ENCODE measurements at places on chromosomes 1 and 21.

- DNase-seq = no peak
Measured at GRCh38 chr1:167460836-167461235, 57.5 kb downstream of the CD247 start.

DNA sequence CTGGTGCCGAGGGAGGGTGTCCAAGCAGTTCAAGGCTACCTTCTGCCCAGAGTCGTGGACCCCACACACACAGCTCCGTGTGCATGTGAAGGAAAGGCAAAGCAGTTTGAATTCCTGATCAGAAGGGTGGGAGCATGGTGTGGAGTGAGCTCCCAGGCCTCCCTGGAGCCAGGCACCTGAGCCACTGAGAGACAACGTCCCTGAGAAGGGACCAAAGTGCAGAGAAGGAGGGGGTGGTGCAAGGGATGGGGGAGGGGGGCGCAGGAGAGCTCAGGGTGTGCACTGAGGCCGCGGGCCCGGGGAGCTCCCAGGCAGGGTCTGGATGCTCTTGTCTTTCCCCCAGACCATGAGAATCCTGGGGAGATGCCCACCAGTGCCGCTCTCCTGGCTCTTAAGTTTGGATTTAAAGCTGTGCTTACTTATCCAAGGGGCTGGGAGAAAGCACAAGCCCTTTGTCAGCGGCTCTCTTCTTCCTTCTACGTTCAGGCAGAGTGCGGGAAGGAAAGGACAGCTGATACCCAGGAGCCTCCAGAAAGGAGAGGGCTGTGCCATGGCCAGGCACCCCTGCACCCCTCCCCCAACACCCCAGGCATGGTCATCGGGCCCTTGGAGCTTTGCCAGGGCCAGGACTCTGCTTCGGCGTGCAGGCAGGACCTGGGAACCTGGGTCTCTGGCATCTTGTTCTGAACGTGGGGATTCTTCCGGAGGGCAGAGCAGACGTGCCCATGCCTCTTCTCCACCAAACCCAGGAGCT is 24.1 kb downstream of the ACTA1 start:
- DNase-seq = no peak

DNA sequence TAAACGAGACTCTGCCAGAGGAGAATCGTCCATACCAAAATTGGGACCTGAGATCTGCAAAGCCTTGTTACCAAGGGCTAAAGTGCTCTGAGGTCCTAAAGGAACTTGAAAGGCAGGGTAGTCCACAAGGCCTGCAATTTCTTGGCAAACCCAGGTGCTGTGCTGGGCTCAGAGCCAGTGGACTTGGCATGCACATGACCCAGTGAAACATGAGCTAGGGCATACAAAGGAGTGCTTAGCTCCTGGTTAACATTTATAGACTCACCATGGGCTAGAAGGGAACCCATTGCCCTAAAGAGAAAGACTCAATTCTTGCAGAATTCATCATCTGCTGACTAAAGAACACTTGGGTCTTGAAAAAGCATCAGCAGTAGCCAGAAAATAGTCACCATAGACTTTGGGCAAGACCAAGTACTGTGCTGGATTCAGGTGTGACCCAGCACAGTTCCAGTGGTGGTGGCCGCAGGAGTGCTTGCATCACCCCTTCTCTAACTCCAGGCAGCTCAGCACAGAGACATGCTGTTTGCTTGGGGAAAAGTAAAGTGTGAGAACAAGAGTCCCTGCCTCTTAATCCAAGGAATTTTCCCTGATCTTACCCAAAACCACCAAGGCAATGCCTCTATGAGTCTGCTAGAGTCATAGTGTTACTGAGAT is 1069.4 kb upstream of the ADGRL2 start:
- no peak for DNase-seq

GRCh38 chr1:110008971-110009565 is 24.5 kb downstream of the AHCYL1 start:
- DNase-seq = no peak

- no peak for DNase-seq
Measured at GRCh38 chr1:13751458-13751871, 51.5 kb downstream of the PRDM2 start.

DNA sequence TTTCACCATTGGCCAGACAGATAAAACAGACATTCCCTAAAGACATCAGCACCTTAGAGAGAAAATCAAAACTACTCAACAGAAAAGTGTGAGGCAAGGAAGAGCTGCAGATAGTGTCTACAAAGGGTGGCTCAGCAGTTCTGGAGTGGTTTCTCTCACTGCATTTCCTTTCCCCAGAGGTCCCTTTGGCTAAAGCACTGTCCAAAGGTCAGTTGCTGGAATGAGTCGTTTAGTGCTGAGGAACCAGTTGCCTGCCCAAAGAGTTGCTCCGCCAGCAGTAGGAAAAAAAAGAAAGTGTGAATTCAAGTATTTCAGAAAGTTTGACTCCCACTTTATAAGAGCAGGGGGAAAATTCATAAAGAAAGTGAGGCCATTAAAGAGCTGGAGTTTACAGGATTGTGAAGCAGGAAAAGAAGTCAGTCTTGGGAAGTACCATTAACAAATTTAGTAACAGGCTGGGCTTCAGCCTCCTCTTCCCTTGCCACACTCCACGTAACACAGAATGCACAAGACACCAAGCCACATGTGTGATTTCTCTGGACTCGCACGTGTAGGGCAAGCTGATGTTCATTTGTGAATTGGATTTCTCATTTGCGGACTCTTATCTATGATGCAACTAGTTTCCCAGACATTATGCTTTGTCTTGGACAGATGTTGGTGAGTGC is 122.2 kb downstream of the RUNX1 start:
- no peak for DNase-seq

GRCh38 chr1:18217398-18218043 is 109.9 kb downstream of the IGSF21 start:
- DNase-seq = no peak

DNA sequence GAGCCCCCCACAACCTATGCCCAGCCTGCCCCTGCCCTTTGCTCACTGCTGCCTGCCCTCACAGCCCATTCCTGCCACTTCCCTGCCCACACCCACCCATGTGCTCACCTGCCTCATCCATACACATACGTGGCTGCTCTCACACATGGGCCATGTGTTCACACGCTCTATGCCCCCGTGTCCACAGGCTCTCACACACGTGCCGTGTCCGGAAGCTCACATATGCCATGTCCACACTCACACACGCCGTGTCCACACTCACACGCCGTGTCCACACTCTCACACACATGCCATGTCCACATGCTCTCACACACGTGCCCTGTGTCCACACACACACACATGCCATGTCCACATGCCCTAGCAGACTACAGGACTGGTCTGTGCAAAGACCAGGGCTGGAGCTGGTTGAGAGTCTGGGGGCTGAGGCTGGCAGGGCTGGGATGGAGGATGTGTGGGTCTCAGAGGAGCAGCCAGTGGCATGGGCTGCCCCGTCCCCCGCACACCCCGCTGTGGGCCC is 583 bp upstream of the RNF223 start:
- no peak for DNase-seq

DNA sequence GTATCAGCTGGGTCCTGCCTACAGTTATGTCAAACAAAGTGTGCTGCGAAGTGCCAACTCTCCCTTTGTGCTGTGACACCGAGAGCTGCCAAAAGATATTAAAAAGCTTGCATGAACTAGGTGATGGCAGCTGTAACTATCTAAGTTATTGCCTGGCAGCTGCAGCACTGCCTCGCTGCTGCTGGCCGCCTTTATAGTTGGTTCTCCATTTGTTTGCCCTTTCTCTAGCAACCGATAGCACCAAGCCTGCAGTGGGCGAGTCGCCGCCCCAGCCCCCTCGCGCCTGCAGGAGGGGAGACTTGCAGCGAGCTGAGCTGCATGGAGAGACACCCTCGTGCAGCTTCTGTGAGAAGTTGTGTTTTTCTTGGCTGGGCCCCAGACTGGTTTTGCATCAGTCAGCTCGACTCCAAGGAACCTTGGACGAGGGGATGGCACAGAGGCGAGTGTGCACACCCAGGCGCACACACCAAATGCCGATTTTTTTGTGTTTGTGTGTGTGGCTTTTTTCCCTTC is 330.6 kb downstream of the RPS6KC1 start:
- DNase-seq = no peak

GRCh38 chr1:181987334-181987895 is 74.1 kb downstream of the ZNF648 start:
- no peak for DNase-seq

- no peak for DNase-seq
Measured at GRCh38 chr1:227540170-227541098, 22.9 kb upstream of the ZNF678 start.

DNA sequence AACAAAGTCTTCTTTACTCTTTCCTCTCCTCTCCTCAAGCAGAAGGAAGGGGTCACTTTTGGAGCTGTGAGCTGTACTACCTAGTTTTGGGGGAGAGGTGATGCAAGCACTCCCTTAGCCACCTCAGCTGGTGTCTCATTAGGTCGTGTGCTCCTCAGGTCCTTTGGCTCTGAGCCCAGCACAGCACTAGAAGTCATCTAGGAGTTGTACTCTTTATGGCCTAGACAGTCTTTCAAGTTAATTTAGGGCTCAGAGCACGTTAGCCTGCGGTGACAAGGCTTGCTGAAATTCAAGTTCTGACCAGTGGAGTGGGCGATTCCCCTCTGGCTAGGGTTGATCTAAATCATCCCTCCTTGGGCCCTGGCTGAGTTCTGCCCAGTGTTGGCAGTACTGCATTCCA is 48.0 kb upstream of the WDR26 start:
- DNase-seq = no peak

- DNase-seq = no peak
Measured at GRCh38 chr1:159441360-159441759, 1.8 kb downstream of the OR10J1 start.

- DNase-seq = no peak
Measured at GRCh38 chr1:15937146-15937545, 38.8 kb downstream of the ZBTB17 start.

- DNase-seq = no peak
Measured at GRCh38 chr1:27029517-27029916, 16.9 kb upstream of the TENT5B start.

GRCh38 chr1:167808690-167809089 is 86.9 kb downstream of the MPZL1 start:
- DNase-seq = no peak

DNA sequence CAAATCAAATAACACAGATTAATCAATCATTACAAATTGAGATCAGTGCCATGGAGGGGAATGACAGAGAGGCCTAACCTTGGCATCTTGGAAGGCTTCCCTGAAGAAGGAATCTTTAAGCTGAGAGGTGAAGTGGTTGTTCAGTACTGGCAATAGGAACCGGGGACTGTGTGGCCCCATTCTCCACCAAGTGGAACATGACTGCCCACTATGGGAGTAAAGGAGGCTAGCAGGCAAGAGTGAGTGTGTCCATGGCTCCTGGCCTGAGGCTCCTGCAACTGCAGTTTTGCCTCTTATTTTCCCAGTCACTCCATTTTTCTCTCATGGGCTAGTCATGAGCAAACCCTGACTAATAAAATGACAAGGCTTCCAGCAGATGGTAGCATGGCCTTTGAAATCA is 112.2 kb upstream of the GJB5 start:
- no peak for DNase-seq

DNA sequence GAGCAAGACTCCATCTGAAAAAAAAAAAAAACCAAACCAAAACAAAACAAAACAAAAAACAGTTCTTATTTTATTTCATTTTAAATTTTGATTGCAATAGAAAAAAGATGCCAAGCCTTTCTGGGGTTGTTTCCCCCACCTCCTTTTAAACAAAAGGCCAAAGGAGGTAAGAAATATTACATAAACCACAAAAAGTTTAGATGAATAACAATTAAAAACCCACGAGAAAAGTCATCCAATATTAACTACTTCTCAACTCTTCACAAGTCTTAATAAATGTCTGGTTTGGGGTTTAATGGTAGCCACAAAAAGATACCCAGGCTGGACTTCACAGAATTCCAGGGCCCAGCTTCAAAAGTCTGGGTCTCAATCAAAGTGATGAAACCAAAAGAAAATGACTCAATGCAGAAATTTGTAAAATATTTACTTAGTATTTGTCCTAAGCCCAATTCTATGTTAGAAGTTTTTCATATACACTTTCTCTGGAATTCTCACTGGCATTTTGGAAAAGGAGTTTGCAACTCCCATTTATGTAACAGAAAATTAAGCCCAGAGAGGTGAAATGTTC is 47.0 kb upstream of the SDC3 start:
- DNase-seq = no peak

GRCh38 chr1:59039551-59039950 is 255.7 kb upstream of the JUN start:
- no peak for DNase-seq

Measured in T1000 (cell line).